CD4-positive, alpha-beta T cell treated with Interferon gamma for 1 hour (primary cell): ENCODE measurements at places on chromosomes 11 and 22.

- DNase-seq: peak; percentile 13
Measured at GRCh38 chr11:74783241-74783871, 34.7 kb downstream of the RNF169 start.

- no peak for DNase-seq
Measured at GRCh38 chr22:28826921-28827320, 26.6 kb upstream of the XBP1 start.

DNA sequence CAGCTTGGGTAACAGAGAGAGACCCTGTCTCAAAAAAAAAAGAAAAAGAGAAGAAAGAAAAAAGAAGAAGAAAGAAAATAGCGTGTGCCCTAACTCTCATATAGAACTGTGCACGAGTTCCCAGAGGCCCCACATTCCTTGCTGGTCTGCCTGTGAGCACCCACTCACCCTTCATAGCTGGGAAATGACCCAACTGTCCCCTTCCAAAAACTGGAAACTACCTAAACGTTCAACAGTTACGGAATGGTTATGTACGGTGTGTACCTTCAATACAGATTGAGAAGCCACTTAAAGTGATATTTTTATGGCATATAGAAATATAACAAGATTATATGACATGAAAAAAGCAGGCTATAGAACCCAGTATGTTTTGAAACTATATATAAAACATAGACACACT lies 82.0 kb downstream of the PARVA start:
- DNase-seq: no peak

- no peak for DNase-seq
Measured at GRCh38 chr11:123273616-123274015, 78.6 kb upstream of the CLMP start.

- no peak for DNase-seq
Measured at GRCh38 chr11:45810431-45811108, 5.6 kb downstream of the SLC35C1 start.

GRCh38 chr11:1502954-1503707 lies 16.6 kb upstream of the MOB2 start:
- DNase-seq: no peak

GRCh38 chr11:43947003-43947500 lies 4.6 kb downstream of the C11orf96 start:
- DNase-seq: no peak

- DNase-seq: no peak
Measured at GRCh38 chr11:114163229-114163631, 103.7 kb downstream of the ZBTB16 start.

- DNase-seq: no peak
Measured at GRCh38 chr11:74012074-74012809, 3.4 kb upstream of the UCP3 start.

DNA sequence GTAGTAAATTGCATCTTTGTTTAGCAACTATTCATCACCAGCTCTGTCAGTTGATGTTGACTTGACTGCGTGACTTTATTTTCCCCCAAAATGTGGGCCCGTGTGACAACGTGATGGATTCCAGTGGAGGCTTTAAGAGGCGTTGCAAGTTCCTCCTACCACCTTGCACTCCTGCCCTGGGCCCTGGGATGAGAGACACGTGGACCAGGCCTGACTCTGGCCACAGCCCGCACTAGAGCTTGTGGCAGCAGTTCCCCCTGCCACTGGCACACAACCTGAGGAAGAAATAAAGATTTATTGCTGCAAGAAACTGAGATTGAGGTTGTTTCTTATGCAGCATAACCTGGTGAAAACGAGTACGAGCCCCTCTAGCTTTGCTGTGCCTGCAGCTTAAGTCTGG lies 31.9 kb downstream of the RASD2 start:
- no peak for DNase-seq

GRCh38 chr11:6567371-6567745 lies 36.1 kb downstream of the RRP8 start:
- DNase-seq: no peak

- DNase-seq: peak; percentile 96
Measured at GRCh38 chr11:71787098-71787823, 45.7 kb upstream of the DEFB108B start.
